Activated T-helper 1 cell treated with Interleukin-2 at 50 U/mL for 16 hours (primary cell): ENCODE measurements at places on chromosomes 7 and 10.

GRCh38 chr7:41331194-41331593, 371.7 kb downstream of the INHBA start:
- DNase-seq, result no peak

DNA sequence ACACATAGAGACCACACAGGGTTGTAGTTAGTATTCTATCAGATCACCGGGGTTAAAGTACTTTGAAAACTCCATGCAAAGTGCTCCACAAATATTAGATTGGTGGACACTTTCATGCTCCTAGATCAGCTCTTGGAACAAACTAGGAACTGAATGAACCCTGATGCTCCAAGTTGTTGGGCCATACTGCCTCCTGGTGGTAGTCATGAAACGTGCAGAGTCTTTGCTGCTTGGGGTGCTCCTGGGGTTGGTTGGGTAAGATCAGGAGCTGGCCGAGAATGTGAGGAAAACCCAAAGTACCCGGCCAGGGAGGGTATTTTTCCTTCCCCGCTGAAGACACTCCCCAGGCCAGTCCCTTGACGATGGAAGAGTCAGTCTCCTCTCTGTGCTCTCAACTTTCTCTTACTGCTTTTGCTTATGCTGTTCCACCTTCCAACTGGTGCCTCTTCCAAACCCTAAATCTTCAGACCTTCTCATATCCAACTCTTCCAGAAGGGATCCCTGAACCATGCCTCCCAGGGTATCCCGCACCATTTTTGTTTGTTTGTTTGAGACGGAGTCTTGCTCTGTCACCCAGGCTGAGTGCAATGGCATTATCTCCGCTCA, 918 bp upstream of the RPEL1 start:
- DNase-seq, result peak; percentile 34

GRCh38 chr10:29033311-29033940, 255.4 kb upstream of the LYZL1 start:
- no peak for DNase-seq

GRCh38 chr7:109956916-109957315, 1134.0 kb upstream of the LRRN3 start:
- no peak for DNase-seq

- no peak for DNase-seq
Measured at GRCh38 chr10:97217299-97217698, 31.5 kb upstream of the SLIT1 start.

DNA sequence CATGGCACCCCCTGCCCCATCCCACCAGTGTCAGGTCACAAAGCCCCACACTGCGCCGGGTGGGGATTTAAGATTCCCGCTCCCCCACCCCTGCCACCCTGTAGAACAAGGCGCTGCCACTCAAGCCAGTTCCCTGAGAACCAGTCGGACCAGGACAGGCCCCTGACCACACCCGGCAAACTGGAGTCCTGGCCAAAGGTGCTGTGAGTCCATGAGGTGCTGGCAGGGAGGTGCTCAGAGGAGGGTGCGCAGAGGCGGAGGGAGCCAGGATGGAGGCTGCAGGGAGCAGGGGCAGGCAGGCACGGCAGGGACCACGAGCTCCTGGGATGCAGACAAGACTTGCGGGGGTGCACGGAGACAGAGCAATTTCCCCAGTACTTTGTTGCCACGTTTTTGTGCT, 19.7 kb upstream of the GDI2 start:
- no peak for DNase-seq

DNA sequence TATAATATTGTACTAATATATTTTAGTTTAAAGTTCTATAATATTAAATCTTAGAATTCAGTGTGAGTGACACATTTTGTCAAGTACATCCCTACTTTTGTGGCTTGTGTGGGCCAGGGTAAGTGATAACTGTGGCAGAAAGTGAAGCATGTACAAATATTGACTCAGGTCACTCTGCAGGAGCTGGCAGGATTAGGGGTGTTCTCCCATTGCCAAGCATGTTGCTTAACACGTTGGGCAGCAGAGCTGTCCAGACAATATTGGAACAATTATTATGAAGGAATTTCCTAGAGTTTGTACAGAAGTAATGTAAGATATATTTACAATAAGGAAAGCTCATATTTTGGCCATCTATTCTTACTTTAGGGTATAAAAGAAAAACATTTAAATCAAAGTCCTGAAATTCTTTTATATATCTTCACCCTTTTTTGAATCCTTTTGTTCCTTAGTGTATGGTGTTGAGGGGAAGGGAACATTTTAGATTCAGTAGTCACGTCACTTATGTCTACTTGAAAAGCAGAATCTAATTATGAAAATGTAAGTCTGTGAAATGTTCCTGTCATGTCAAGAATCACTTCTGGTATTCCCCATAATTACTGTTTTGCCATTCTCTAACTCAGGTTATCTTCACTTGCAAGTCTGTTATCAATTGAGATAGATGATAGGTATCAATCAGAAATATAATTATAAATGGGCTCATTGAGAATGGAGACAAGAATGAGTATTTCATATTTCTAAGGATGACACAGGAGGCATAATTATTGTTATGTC, 4.0 kb downstream of the HDAC9 start:
- no peak for DNase-seq

GRCh38 chr10:104209575-104210198, 22.5 kb downstream of the CFAP43 start:
- no peak for DNase-seq

DNA sequence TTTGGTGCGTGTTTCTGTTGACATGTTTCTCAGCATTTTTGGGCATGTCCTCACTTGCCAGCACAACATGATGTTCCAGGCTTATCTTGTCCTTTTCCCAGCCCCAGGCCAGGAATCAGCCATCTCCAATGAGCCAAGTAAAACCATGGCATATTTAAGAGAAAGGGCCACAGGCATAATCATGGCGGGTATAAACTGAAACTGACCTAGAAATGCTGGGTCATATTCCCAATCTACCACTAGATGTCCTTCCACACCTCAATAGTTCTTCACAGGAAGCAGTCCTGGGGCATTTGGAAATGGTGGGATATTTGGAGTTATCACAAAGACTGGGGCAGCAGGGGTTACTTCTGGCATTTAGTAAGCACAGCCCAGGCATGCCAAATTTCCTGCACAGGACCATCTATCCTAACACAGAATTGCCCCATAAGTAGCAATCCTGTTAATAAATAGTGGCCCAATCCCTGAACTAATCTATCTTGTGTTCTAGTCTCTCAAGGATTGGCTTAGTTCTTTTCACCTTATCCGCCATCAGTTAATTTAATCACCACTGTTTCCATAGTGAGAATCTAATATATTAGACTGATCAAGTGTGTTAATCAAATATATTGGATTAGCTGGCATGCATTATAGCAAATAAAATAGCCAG, 101.6 kb downstream of the NPSR1 start:
- DNase-seq, result no peak

DNA sequence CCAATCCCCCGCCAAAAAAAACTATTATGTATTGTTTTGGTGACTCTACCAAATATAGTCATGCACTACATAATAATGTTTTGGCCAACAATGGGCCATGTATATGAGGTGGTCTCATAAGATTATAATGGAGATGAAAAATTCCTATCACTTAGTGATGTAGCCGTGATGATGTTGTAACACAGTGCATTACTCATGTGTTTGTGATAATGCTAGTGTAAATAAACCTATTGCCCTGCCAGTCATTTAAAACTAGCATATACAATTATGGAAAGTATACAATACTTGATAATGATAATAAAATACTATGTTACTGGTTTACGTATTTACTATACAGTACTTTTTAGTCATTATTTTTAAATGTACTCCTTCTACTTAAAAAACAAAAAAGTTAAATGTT, 101.5 kb downstream of the SLC25A40 start:
- no peak for DNase-seq
